ENCODE measurements at places on chromosomes 5 and 9. TPM values are rescaled to one million over a fixed set of nuclear protein-coding genes. Genes with fewer than 3 reads are reported as not detected.

The CENPH gene
- total RNA-seq = 9.6 TPM

The GAS1 gene
- 1.5 TPM for total RNA-seq

The TAF11L12 gene
- total RNA-seq = 0.48 TPM

The TAF11L6 gene
- not detected for total RNA-seq

The SLCO6A1 gene
- not detected for total RNA-seq

The PAXX gene
- total RNA-seq = 21.4 TPM

The HEXB gene
- total RNA-seq = 208 TPM

The NUTM2F gene
- not detected for total RNA-seq

The IL13 gene
- not detected for total RNA-seq

The GABRA6 gene
- total RNA-seq = not detected

The IGFBPL1 gene
- total RNA-seq = not detected

The GKAP1 gene
- 0.96 TPM for total RNA-seq

The LRRC19 gene
- total RNA-seq = not detected

The TOR2A gene
- 4.8 TPM for total RNA-seq

The LHX6 gene
- total RNA-seq = under 0.01 TPM

The PCDHA6 gene
- total RNA-seq = 0.48 TPM

The FOXI1 gene
- total RNA-seq = not detected

The SHROOM1 gene
- 4.9 TPM for total RNA-seq

The PCDHGA11 gene
- total RNA-seq = 2.2 TPM

The TSLP gene
- 0.85 TPM for total RNA-seq

The PCDH1 gene
- 71.6 TPM for total RNA-seq

The PAX5 gene
- not detected for total RNA-seq

The ZDHHC12 gene
- total RNA-seq = 58.0 TPM

The ACOT12 gene
- not detected for total RNA-seq

The MEIKIN gene
- not detected for total RNA-seq

The SPATA31E1 gene
- not detected for total RNA-seq

The FCHO2 gene
- 16.4 TPM for total RNA-seq

The AGTPBP1 gene
- total RNA-seq = 18.5 TPM

The FBN2 gene
- total RNA-seq = 21.2 TPM

The ESM1 gene
- not detected for total RNA-seq

The GLDC gene
- 0.43 TPM for total RNA-seq

The POU5F2 gene
- total RNA-seq = 0.43 TPM

The SLC25A2 gene
- total RNA-seq = not detected

The CDX1 gene
- total RNA-seq = under 0.01 TPM

The GDNF gene
- under 0.01 TPM for total RNA-seq

The BARHL1 gene
- total RNA-seq = not detected

The WNT8A gene
- total RNA-seq = not detected

The MCIDAS gene
- 0.48 TPM for total RNA-seq

The TESK1 gene
- total RNA-seq = 9.4 TPM

The IL3 gene
- total RNA-seq = not detected

The DDX31 gene
- total RNA-seq = 13.7 TPM

The ANKS6 gene
- total RNA-seq = 23.9 TPM

The BTNL3 gene
- total RNA-seq = not detected

The RFESD gene
- total RNA-seq = 4.0 TPM

The SV2C gene
- total RNA-seq = not detected

The CLK4 gene
- total RNA-seq = 20.7 TPM

The FSTL4 gene
- not detected for total RNA-seq

The NUTM2G gene
- not detected for total RNA-seq

The PCDHB4 gene
- not detected for total RNA-seq

The KIF4B gene
- not detected for total RNA-seq

The ZBTB43 gene
- 14.3 TPM for total RNA-seq

The CDKN2B gene
- 36.9 TPM for total RNA-seq

The QRFP gene
- not detected for total RNA-seq

The DRD1 gene
- total RNA-seq = not detected

The COL23A1 gene
- total RNA-seq = 0.43 TPM

The CCDC192 gene
- not detected for total RNA-seq

The OSMR gene
- 38.8 TPM for total RNA-seq
